ENCODE measurements at places on chromosomes 2 and 18.

DNA sequence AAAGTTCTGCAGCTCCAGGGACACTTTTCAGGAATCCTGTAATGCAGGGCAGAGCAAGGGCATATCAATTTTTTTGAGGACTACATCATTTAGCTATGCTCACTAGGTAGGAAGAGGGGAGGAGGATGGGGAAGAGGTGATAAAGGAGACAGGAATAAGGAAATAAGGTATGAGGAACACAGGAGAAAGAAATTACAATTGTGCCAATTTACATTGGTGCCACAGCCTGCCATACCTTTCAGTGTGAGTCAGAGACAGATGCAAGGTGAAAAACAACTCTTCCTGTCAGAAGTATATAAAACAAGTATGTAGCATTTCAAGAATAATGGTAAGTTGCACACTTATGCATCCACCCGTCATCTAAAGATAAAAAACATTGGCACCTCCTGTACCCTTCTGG is 5.4 kb upstream of the MRPS9 start:
- DNase-seq: no peak

- DNase-seq: no peak
These were observed 35.6 kb downstream of the UBR3 start for GRCh38 chr2:169862816-169863215.

DNA sequence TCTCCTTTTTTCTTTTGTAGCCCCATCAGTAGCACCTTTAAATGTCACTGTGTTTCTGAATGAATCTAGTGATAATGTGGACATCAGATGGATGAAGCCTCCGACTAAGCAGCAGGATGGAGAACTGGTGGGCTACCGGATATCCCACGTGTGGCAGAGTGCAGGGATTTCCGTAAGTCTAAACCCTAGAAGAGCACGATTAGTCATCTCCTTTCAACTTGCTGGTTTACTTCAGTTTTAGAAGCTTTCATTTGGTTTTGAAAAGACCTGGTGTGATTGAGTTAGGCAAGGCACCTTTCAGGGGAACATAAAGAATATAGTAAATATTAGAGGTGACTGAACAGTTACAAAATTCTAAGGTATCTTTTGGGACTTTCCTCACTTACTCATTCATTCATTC is 72.2 kb upstream of the TMEM87B start:
- no peak for DNase-seq

DNA sequence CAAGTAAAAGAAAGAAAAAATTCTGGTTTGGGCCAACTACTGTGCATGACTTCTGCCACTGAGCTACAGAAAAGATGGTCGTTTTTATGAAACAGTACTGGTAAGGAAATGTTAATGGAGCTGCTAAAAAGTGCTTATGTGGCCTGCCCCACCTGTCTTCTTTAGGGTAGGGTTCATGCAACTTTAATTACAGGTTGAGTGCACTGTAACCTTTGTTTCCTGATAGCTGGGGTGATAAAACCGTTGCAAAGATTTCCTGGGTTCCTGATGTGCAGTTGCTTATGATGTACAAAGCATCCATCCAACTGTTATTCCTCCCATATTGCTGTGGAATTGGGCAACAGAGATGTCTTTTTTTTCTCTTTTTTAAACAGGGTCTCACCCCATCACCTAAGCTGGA is 34.3 kb upstream of the PUM2 start:
- DNase-seq: no peak

- no peak for DNase-seq
These were observed 67.6 kb downstream of the SDC1 start for GRCh38 chr2:20157193-20157891.

- DNase-seq: no peak
These were observed 291.0 kb upstream of the CDH19 start for GRCh38 chr18:66894851-66895250.

- DNase-seq: no peak
These were observed 75.5 kb upstream of the GATA6 start for GRCh38 chr18:22093731-22094357.

DNA sequence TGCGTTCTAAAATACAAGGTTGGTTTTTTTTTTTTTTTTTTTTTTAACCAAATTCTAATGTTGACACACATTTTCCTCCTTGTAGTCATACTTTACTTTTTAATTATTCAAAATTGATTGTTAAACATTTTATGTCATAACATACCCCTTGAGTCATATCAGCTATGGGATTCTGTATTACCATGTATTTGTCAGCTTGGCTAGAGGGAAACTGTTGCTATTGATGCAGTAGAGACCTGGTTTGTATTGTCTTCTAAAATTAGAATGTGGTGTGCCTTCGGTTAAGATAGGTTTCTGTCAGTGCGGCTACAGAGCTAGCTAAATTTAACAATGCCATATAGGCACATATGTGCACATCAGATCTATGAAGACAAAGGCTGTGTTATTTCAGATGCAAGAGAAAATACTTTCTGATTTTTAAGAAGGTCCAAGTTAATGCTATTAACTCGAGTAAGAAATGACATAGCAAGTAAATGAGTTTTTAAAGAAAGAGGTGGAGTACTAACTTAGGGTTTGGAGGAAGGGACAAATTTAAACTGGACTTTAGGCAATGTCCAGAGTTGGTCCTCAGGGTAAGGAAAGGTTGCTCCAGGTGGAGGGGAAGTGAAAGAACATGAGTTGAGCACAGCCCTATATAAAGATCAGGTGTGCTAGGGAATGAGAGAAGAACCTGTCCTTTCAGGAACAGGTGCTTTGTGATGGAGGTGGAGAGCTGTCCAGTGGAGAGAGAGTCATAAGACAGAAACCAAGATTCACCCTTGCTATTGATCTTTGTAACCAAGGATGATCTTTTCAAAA is 152.3 kb downstream of the PRPF40A start:
- DNase-seq: no peak

- DNase-seq: no peak
These were observed 818.2 kb downstream of the SATB2 start for GRCh38 chr2:198639580-198639979.

- DNase-seq: no peak
These were observed 39.0 kb downstream of the ARL5A start for GRCh38 chr2:151789055-151789834.

GRCh38 chr2:82013641-82014040 is 1709.1 kb upstream of the LRRTM1 start:
- DNase-seq: no peak

DNA sequence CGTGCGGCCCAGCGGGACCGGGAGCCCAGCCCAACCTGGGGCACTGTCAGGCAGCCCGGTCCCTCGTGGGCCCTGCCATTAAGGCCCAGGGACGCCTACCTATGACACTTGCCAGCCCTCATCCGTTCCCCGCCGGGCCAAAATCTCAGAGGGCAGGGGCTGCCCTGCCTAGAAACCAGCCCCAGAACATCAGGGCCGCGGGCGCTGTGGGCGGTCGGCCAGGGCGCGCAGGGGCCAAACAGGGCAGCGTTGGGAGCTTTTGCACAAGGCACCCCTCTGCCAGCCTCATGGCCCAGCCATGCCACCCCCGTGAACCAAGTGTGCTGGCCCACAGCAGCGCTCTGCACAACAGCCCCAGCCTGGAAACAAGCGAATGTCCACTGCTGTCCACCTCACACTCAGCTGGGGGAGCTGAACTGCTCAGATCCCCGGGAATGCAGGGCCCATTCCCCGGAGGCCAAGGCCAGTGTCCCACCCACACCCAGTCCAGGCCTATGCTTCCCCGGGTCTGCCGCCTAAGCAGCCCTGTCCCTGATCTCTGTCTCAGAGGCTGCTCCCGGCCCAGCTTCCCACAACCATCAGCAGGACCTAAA is 3.5 kb upstream of the NEURL3 start:
- DNase-seq: no peak

DNA sequence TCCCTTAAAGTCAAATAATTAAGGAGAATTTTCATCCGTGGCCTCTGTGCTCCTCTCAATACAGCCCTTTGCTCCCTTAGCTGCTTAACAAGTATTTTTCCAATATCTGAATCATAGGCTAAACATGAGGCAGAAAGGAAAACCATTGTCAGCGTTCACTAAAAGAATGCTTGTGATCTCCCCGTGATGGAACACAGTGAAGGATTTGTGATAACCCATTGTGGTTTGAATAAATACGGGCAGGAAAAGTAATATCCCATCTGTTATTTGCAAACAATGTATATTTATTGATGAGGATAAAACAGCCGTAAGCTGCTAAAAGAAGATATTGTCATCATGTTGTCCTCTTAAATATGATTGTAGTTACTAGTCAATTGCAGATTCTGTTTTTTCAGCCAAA is 258.1 kb downstream of the NAPG start:
- DNase-seq: no peak

DNA sequence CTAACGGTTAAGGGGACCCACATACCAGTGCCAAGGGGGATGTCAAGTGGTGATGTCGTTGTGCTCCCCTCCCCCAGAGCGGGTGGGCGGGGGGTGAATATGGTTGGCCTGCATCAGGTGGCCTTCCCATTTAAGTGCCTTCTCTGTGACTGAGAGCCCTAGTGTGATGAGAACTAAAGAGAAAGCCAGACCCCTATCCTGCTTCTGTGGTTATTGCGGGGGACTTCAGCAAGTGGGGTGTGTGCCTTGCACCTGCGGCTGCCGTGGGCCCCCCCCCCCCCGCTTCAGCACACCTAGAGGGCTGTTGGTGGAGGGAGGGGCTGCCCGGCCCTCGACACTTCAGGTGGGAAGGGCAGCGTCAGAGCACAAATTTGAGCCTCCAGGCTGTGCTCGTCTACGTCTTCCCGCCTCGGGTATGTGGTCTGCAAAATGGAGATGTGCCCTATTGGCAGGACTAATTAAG is 6.1 kb downstream of the CTDSP1 start:
- no peak for DNase-seq

DNA sequence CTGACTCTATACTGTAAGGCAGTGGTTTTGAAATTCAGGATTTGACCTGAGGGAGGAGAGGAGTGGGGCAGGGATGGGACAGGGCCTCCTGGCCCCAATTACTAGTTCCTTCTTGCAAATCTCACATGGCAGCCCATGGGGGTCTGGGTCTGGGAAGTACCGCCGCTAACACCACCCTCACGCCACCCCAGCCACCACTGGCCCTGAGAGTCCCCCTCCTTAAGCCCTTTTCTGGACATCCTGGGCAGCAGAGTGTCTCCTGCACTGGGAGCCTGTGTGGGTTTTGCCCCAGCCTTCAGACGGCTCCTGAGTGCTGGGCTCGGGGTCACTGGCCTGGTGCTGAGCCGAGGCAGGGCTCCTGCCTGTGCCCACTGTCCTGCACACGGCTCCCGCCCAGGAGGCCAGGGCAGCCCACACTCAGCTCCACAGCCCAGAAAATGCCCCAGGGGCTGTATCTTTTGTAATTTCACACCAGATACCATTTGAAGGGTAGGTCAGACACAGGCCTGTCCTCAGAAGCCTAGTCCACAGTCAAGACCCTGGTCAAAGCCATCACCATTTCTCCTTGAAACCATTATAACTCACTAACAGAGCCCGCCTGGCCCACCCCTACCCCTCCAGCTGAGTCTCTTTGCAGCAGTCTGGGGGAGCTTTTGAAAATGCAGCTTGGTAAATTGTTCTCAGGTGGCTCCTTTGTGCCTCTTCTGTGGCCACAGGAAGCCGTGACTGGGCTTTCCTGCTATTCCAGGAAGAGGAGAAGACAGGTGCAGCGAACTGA is 55.1 kb downstream of the CYP27C1 start:
- DNase-seq: no peak

- DNase-seq: no peak
These were observed 99.3 kb downstream of the TPO start for GRCh38 chr2:1512321-1513289.

DNA sequence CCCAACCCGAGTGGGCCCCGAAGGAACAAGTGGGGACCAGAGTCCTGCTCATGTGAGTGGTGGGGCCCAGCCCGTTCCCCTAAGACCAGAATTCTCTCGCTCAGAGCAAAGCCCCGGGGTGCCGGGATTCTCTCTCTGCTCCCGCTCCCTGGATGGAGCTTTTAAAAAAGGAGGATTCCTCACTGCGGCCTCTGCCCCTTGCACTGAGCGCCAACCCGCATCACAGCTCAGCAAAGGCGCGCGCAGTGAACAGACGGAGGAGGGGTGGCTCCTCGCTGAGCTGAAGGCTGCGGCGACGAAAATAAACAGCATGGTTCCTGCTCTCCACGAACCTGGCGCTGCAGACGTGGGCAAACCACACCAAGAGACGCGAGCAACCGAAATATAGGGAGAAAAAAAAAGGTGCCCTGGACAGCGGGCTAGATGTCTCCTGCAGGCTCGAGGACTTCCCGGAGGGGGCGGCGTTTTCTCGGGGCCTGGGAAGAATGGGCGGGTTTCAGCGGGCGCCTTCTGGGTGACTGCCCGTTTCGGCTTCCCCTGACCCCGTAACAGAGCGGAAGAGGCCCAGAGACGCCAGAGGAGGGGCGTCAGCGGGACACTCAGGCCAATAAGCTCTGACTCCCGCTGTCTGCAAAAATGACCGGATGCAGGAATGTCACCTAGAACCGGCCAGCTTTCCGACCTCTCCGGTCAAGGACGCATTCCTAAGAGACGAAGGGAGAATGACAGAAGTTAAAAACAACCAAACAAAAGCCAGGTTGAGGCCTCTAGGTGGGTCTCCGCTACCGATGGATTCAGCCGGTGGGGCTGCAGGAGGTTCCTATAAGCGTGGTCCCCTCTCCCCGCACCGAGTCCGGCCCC is 819 bp upstream of the KLF11 start:
- peak; percentile 39 for DNase-seq

- DNase-seq: no peak
These were observed 50.0 kb downstream of the NAB1 start for GRCh38 chr2:190698895-190699294.

- DNase-seq: no peak
These were observed 157.5 kb upstream of the LMAN1 start for GRCh38 chr18:59516356-59517155.

DNA sequence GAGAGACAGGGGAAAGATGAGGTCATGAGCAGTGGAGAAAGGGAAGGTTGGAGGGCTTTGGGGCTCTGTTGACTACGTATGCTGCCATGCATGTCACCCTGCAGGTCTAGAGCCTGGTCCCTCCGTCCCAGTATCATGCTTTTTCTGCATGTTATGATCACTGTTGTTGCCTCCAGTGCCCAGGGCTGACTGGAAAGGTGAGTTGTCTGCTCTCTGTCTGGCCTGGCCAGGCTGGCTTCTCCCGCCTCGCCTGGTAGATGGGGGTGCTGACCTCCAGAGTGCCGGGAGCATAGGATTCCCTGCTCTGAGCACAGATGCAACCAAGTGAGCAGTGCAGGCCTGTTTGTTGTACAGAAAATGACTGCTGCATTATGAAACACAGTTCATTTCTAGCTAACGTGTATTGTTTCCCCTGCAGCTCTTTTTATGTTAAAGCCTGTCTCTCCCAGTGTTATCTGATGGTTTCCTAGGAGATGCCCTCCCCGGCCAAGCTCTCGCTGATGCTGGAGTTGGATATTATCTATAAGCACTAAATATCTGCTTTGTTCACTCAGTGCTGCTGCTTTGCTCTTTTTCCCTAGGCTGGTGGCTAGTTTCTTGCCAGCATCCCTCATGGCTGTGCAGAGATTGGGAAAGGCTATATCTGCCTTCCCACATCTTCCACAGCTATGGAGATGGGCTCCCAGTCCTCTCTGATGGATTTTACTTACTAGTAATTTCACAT is 158.2 kb downstream of the TDRD15 start:
- no peak for DNase-seq

All from CD4-positive, alpha-beta T cell treated with Interleukin-12 subunit alpha and Interleukin-12 subunit beta, for 1 hour (primary cell).